ENCODE measurements at places on chromosomes 4 and X. TPM values are rescaled to one million over a fixed set of nuclear protein-coding genes. Genes with fewer than 3 reads are reported as not detected.

The BMPR1B gene
- total RNA-seq: 0.29 TPM

The GASK1B gene
- 24.8 TPM for total RNA-seq

The CRLF2 gene
- not detected for total RNA-seq

The ZDHHC15 gene
- total RNA-seq: not detected

The DIPK2B gene
- not detected for total RNA-seq

The CXCL11 gene
- not detected for total RNA-seq

The TRIML2 gene
- total RNA-seq: not detected

The EFHC2 gene
- 0.71 TPM for total RNA-seq

The CPZ gene
- total RNA-seq: 2.9 TPM

The HSD17B13 gene
- total RNA-seq: 1.1 TPM

The ABCG2 gene
- 1.2 TPM for total RNA-seq

The STK26 gene
- 28.7 TPM for total RNA-seq
